ENCODE measurements at places on chromosomes 4 and X.

DNA sequence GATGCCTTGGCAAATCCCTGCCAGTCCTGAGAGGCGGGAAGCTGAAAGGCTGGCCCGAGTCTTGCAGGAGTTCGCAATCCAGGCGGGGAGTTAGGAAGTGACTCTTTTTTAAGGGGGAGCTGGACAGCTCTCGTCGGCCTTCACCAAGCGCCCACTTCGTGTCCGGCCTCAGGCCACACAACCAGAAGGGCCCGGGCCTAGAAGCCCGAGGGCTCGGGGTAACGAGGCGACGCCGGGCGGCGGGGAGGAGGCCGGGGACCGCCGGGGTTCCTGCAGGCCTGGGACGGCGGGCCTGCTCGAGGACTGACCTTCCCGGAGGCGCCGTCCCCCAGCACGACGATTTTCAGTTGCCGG lies 395 bp downstream of the RAB28 start:
- no peak for DNase-seq

- DNase-seq, result no peak
Observed at GRCh38 chrX:23844502-23845138, 61.6 kb downstream of the SAT1 start.

DNA sequence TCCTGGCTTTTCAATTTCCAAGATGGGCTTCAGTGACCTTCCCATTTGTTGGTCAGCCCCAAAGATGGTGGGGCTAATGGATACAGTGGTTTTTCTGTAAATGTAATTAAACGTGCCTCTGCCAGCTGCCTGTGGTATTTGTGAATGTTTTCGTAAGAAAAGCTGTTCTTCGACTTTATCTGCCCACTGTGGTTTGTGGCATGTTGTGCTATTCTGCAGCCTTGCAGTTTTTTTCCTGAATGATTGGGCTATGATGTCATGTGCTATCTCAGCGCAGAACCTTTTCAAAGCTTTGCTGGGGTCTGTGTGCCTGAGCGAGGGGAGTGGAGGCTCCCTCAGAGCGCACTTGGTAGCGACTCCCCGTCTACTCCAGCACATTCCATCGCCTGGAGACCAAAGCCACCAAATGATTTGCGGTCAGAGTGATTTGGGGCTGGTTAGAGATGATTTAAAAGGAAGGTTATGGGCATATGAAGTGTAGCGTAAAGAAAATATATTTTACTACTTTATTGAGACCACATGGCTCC lies 137.5 kb downstream of the PALLD start:
- DNase-seq, result peak; percentile 89

DNA sequence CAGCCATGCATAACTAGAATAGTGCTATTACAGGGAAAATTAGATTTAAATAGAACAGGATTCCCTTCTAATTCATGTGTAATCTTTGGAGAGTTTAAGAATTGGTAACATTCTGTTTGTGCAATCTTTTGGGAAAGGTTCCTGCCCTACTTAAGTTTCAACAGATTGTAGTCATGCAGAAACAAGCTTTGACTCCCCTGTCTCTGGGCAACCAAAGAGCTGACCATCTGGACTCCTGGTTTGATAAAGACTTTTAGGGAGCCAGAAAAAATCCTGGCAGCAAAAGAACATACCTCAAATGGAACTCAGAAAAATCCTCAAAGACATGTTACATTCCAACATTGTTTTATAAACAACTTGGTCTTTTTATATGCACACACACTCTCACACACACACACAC lies 191.1 kb upstream of the NEIL3 start:
- peak; percentile 96 for DNase-seq

- no peak for DNase-seq
Observed at GRCh38 chrX:100654261-100654660, 10.3 kb downstream of the SRPX2 start.

DNA sequence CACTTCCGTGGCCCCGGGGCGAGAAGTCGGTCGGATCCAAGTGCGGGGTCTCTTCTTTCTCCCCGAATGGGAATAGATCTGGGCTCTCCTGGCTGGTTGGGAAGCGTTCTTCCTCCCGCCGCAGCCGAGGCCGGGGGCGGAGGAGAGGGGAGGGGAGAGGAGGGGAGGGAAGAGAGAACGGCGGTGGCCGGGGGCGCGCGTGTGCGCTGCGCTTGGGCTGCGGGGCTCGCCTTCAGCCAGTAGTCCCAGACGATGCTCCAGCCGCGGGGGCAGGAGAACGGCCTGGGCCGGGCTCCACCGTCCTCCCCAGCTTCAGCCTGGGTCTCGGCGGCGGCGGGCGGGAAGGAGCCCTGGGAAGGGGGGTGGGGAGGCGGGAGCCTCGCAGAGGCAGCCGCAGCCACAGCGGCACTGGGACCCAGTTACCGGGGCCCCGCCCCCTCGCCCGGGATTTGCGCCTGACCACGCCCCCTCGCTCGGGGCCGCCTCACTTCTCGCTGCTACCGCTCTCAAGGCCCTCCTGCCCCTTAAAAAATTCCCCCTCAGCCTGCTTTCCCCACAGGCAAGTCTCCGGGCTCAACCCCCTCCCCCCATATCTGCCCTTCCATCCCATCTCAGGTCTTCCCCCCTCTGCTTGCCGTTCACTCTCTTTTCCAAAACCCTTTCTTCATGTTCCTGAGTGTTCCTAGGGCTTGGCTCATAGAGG lies at the start of gene FGD1:
Gene FGD1, minus strand, starts transcription at position 421 of the 703 bp plus-strand sequence. CDS start 802 bp downstream, outside the sequence.
- DNase-seq, result peak; percentile 5

DNA sequence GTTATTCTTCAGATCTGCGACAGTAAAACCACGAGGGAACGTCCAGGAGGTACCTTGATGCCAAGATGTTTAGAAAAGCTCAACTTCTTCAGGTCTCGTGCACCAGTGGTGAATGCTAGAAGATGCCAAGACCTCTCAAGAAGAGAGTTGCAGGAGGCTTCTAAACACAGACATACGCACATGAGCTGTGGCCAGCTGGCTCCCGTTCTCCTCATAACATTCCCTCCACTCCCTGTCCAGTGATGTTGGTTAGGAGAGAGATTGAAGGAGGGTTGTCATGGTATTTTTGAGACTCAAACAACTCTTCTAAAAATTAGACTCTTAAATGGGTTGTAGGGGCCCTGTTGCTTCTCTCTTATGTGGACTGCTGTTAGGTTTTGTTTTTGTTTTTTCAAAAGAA lies 184.3 kb downstream of the QDPR start:
- no peak for DNase-seq

GRCh38 chr4:165627128-165627527 lies 245.9 kb upstream of the TLL1 start:
- DNase-seq, result no peak

DNA sequence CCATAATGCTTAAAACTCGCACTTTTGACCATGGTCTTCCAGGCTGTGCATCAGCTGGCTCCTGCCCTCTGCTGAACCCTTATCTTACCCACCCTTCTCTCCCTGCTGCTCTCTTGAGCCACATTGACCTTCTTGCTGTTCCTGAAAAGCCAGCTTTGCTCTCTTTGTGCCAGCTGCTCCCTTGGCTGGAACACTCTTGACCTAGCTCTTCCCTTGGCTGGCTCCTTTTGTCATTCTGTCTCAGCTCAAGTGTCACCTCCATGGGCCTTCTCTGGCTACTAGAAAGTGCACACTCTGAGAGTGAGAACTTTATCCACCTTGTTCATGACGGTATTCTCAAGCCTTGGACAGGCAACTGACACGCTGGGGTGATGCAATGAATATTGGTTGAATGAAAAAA lies 112.1 kb downstream of the MGST2 start:
- no peak for DNase-seq

GRCh38 chr4:155615081-155615887 lies 51.4 kb upstream of the GUCY1A1 start:
- DNase-seq, result no peak

- DNase-seq, result no peak
Observed at GRCh38 chrX:129574214-129574613, 34.2 kb downstream of the OCRL start.

GRCh38 chr4:10115271-10115796 lies 1.3 kb downstream of the WDR1 start:
- no peak for DNase-seq

- no peak for DNase-seq
Observed at GRCh38 chr4:155336242-155336641, 40.5 kb downstream of the MAP9 start.

- DNase-seq, result no peak
Observed at GRCh38 chr4:145956288-145956890, 17.8 kb upstream of the ZNF827 start.

DNA sequence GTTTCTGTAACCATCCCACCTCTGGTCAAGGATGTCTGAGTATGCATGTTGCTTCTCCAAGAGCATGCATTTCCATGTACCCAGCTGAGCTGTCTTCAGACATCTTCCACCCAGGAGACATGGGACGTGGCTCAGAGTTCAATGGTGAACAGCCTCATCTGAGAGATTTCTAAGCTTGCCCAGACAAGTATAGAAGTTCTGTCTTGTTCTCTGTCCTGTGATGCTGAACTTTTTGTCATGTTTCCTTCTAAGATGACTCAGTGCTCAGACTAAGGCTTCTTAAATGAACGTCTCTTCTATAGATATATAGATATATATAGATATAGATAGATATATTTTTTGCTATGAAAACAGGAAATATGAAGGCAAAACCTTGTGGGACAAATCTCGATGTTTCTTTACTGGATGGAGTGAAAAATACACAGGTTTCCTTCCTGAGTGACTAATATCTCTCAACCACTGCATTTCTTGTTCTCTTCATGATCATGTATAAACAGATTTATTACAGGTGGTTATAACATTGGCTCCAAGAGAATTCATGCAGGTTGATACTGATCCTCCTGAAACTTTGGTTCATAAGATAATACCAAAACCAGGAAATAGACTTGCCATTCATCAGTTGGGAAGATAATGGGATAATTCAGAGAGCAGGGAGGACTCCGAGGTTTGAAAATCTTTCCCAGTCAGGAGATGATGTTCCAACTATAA lies 168.2 kb downstream of the ZNF518B start:
- DNase-seq, result no peak

DNA sequence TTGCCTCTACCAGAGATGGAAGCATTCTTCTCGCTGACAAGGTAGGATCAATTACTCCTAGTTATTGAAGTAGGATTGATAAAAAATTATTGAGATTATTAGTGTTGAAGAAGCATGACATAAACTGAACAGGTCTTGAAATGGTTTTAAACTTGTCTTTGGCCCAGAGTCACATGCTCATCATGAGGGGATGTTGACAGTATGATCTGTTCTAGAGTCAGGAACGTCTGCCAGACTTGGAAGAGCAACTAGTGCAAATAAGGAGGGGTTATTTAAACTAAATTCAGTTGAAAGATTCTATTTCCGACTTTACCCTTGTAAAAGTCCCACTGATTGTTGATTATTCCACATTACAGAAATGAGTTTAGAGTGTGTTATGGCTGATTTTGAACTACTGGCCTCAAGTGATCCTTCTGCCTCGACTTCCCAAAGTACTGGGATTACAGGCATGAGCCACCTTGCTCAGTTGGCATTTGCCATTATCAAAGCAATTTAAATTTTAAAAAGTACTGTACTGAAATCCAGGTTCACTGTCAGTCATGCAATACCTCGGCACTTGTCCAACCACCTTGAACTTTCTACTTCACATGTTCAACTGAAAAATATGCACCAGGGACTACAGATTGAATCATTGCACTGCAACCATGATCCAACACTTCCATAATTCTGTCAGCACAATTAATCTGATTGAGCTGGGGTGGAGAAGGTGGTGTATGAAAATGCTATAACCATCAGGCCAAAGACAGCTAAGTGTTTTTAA lies 19.7 kb downstream of the FABP2 start:
- no peak for DNase-seq

DNA sequence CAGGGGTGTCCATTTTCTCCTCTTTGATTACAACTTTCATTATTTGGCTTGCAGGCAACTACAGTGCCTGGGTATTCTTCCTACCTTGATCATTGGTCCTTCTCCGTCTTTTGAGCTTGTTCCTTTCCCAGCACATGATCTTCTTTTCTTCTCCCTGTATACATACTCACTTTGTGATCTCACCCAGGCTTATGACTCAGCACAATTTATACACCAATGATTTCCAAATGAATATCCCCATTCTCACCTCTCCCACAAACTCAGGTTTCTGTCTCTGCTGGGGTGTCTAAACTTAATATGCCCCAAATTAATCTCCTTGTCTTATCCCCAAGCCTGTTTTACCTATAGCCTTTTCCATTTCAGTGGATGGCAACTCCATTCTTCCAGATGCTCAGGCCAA lies 19.5 kb upstream of the C4orf54 start:
- no peak for DNase-seq

DNA sequence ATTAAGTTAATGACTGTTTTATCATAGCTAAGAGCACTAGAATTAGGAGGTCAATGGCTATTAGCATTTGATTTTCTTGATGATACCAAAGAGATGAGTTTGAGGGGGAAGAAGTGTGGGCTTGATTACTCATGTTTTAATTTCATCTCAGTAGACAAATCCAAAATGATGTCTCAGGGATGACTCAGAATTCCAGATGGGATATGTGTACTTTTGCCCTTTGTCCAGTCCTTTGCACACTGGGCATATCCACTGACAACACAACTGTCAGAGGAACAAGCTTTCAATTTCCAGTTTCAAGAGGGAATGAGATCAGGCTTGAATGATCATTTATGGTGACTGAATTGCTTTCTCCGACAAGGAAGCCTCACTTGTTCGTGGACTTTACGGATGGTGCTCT lies 325.3 kb upstream of the FTHL17 start:
- DNase-seq, result no peak

- no peak for DNase-seq
Observed at GRCh38 chrX:680062-680461, 49.5 kb downstream of the SHOX start.

- peak; percentile 14 for DNase-seq
Observed at GRCh38 chrX:11261260-11261659, 32.0 kb upstream of the AMELX start.

DNA sequence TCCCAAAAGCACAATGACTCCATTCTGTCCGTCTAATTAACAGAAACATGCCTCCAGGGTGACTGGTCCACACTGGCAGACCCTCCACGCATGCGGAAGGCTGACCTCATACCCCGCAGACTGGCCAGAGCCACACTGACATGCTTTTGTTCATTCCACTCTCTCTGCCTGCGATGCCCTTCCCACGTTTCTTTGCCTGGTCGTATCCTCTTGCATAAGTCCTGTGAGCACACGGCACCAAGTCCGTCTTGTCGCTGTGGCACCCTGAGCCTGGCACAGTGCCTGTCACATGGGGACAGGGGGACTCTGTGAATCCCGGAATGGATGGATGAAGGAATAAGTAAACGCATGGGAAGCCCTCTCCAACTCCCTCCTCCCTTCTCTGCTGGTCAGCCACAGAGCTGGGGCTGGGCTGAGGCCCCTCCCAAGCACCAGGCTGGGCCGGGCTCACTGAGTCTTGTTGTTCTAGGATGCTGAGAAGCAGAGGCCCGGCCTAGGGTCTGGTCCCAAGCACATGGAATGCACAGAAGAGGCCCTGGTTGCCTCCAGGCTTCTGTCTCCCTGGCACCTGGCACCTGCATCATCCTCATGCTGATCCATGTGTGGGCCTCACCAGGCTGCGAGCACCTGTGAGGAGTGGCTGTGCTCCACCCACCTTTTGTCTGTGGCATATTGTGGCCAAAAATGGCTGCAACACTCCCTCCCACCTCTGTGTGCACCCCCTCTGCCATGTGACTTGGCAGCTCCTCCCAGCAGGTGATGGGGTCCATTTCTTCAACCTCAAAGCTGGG lies 38.9 kb upstream of the C4orf50 start:
- no peak for DNase-seq
